ENCODE measurements at places on chromosomes 6 and 20.

GRCh38 chr20:49409302-49409974, 73.0 kb downstream of the KCNB1 start:
- DNase-seq = no peak

DNA sequence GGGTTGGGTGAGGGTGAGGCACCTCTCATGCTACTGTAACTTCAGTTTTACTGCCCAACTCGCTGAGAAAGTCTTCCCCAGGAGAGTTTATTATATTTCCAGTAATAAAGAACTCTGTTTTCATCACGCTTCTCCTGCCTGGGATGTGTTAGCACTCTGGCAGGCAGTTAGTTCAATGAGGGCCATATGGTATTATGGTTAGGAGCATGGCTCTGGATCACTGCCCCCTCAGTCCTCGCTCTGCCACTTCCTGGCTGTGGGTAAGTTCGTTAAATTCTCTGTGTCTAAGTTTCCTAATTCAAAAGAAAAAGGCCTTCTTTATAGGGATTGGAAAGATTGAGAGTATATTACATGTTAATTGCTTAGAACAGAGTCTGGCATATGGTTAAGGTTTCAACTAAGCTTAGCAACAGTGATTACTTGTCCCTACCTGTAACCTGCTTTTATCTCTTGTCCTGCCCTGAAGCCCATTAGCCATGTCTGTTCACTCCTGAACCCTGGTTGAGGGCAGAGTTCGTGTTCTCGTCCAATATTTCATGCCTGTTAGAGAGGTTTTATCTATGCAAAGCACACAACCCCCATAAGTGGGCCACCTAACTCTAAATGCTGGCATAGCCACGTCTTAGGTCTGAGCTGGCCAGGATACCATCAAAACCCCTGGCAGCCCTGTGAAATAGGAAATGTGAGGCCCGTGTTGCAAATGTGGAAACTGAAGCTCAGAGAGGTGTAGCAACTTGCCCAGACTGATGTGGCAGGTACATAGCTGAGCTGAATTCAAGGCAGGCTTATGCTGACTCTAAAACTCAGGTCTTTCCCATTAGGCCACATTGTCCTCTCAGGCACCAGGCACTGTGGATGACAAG, 342.5 kb upstream of the JARID2 start:
- DNase-seq = no peak

DNA sequence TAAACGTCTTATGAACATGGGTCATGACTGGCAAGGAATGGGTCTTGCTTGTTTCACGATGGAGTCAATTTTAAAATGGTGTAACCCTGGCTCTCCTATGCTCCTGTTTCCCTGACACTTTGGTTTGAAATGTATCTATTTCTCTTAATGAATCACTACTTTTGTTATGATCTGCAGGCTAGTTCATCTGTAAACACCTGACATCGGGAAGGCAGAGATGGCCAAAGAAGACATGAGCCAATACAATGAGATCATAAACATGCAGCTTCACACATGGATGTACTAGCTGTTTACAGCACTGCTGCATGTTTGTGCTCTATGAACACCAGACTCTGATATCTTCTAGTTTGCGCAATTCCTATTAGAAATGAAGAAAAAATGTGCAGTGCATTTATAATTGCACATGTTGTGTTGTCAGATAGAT, 11.0 kb upstream of the RAD21L1 start:
- DNase-seq = no peak

DNA sequence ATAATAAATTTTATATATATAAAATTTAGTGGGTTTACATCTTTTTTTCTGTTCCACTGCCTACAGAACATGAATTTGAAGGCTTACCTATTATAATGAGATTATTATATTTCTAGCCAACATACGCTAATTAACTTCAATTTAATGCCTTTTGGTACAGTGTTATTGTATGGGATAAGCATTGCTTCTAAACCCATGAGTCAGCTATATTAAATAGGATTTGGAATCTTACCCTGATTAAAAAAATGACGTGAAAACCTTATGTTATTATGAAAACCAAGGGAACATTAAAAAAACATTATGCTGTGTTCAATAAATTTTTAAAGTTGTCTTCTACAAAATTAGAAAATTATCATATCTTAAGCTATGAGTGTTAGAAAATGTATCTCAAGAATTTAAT, 334.0 kb upstream of the RGS17 start:
- DNase-seq = no peak

DNA sequence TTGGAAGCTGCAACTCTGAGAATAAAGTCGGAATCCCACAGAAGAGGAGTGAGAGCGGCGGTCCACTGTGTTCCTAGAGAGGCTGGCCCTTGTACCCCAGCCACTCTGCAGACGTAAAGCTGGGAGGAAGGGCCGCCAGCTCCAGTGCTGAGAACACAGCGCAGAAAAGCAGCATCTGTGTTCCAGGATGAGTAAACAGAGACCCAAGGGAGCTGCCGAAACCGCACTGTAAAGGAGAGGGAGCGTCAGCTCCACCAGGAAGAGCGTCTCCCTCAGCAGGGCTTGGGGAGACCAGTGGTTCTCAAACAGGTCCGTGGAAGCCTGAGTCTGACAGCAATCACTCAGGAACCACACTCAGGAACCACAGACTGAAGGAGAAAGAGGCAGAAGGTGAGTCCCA, 134.0 kb downstream of the WDR27 start:
- no peak for DNase-seq

DNA sequence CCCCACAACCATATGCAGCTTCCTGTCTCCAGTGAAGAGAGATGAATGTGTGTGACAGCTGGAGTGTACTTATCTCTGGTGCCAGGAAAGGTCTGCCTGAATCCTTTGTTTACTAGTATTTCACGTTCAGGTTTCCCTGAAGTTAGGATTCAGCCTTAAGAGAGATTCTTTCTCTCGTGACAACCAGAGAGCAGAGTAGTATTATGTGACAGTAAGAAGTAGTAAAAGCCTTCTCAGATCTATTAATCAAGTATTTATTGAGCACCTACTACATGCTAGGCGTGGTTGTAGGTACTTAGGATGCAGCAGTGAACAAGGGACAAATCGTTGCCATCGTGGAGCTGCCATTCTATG, 949 bp downstream of the KIFC1 start:
- no peak for DNase-seq

GRCh38 chr6:130681028-130681427, 146.2 kb upstream of the SMLR1 start:
- no peak for DNase-seq

- DNase-seq = no peak
These were observed 393 bp upstream of the FABP7 start for GRCh38 chr6:122778985-122779661.

DNA sequence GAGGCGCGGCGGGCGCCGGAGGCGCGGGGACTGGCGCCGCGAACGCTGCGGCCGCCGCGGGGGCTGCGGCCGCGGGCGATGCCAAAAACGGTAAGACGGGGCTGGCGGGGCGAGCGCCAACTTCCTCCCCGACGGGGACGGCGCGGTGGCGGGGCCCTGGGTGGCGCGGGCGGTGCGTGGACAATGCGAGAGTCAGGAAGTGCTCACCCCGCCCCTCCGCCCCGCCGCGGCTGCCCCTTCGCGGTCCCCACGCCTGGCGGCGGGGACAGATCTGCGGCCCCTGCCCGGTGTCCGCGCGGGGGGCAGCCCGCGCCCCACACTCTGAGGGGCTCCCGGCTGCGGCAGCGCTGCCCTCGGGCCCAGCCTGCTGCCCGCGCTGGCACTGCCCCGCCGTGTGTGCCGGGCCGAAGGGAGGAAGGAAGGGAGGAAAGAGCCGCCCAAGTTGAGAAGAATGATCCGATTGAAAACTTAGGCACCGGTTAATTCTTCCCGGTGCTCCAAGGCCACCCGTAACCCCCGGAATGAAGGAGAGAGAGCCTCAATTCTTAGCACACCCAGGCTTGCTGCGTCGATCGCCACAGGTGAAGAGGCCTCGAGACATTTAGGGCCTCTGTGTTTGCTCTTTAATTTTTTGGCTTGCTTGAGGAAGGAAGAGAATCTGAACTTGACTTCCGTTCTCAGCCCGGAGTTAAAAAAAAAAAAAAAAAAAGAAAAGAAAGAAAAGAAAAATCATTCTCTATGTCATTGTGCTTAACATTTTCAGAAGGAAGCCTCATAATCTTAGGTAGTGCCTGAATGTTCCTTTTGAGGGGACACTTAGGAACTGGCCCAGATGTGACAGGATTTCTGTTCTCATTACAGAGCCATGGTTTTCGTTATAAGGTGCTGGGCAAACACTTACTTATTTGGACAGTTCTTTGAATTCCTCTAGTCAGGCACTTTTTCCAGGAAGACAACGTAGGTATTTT, 982 bp downstream of the HECA start:
- DNase-seq = peak; percentile 28

GRCh38 chr6:87126501-87126900, 28.9 kb upstream of the ZNF292 start:
- DNase-seq = no peak

GRCh38 chr20:2507464-2507863, 1.3 kb downstream of the ZNF343 start:
- DNase-seq = no peak

GRCh38 chr6:138468320-138469015, 30.8 kb downstream of the NHSL1 start:
- DNase-seq = no peak

DNA sequence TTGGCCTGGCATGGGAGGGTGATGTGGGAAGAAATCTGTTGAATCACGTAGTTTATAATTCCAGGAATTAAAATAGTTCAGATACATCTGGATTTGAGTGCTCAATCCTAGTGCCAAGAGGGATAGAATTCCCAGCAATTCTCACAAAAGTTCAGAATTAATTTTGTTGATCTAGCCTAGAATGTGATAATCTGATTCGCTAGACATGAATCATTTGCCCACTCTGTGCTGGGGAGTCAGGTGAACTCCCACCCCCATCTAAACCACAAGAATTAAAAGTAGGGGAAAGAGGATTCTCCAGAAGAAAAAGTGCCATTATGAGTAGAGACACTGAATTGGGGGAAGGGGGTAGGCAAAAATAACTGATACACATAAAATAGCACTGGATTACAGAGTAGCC, 85.0 kb downstream of the LIN28B start:
- no peak for DNase-seq

- DNase-seq = no peak
These were observed 54.0 kb upstream of the CENPW start for GRCh38 chr6:126285871-126286365.

DNA sequence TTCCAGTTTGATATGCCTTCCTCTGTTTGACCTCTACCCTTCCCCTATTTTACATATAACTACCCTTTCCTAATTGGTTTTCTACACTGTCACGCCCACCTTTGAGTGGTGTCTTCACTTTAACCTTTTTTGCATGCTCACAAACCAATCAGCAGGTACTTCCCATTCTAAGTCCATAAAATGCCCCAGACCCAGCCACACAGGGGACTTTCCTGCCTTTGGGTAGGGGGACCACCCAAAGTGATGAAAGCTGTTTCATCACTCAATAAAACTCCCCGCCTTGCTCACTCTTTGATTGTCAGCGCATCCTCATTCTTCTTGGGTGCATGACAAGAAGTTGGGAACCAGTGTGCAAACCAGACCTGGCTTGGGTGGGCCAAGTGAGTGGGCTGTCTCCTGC, 20.5 kb upstream of the SNRPC start:
- DNase-seq = no peak

DNA sequence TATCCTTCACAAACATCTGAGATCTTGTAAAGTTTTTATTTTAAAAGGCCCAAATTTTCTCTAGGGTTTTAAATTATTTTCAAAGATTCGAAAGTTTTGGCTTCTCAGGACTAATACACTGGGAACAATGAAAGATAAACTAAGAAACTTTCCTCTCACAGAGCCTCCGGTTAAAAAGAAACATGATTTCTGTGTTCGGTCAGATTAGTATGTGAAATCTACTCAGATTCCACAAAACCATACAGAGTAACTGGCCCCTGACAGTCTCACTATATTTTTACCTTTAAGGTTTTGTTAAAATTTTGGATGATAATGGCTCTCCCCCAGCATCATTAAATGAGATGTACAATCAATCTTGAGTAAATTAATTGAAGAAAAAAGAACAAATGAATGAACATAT, 471.0 kb downstream of the COL12A1 start:
- no peak for DNase-seq

DNA sequence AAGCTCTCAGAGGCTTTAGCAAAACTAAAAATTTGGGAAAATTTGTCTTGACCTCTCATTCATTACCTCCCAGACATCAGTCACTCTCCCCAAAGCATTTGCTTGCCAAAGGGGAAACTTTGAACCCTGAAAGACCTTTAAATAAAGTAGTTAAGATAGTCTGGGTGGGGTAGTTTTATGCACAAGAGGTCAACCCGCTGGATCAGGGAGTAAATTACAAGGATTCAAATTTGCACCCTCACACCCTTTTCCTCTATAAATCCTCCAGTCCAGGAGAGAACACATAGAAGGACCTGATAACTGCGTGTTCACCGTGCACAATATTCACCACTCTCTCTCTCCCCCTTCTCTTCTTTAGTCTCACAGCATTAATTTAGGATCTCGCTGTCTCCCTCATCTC, 36.1 kb upstream of the TNFRSF21 start:
- no peak for DNase-seq

- DNase-seq = no peak
These were observed 4.9 kb downstream of the TBXT start for GRCh38 chr6:166162599-166163342.

DNA sequence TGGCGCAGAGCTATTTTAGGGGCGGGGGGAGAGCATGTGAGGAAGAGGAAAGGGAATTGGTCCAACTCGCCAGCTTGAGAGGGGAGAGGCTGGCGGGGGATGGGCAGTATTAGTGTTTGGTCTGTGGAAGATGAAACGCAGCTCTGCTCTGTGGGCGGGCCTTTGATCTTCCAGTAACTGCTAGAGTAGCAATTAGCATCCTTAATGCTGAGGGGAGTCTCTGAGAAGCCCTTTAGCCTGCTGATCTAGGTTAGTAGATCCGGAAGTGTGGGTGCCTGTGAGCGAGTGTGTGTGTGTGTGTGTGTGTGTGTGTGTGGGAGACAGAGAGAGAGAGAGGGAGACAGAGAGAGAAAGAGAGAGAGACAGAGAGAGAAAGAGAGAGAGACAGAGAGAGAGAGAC, 117.2 kb upstream of the BACH2 start:
- peak; percentile 24 for DNase-seq

DNA sequence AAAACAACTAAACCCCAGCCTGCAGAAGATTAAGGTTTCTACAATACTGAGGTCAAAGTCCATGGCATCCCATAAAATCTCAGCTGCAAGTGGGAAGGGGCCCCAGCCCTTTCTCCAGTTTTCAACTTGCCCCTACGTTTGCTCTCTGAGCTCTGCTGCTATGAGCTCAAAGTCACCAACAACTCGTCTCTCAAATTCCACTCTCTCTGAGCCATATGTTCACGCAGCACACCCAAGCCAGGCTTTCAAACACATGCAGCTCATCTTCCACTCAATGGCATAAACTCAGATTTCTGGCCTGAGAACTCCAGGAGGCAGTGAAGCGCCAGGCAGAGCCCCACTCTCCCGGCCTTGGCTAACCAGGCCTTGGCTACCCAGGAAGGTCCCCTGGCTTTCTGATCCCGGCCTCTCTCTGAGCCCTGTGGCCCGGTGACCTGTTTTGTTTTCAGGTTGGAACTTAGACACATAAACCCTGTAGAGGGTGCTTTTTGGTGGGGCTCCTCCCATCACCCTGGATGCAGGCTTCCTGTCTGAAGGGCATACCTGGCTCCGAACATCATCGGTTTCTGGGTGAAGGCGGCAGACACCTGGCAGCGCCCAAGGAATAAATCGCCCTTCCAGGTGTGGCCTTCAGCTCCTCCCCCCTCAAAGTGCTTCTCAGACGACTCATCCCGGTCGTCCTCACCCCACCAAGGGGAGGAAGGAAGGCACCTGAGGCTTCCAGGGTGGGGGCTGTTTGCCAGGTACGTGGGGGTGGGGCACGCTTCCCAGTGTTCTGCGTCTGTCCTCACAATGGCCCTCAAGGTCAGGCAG, 12.4 kb downstream of the SLC22A23 start:
- DNase-seq = no peak

GRCh38 chr6:26304797-26305640, 60.0 kb upstream of the BTN3A2 start:
- peak; percentile 22 for DNase-seq
